Esophagus squamous epithelium (tissue), 5 donors: ENCODE measurements at places on chromosomes 6 and 20.

- no peak for DNase-seq
These were observed 21.8 kb downstream of the FAM209B start for GRCh38 chr20:56554869-56555268.

- DNase-seq, result no peak
These were observed 5.6 kb upstream of the ADGRF1 start for GRCh38 chr6:47047479-47048407.

- no peak for DNase-seq
These were observed 136.8 kb upstream of the RPS6KA2 start for GRCh38 chr6:166763606-166764472.

GRCh38 chr6:1858196-1858595, 248.5 kb downstream of the FOXC1 start:
- DNase-seq, result no peak

DNA sequence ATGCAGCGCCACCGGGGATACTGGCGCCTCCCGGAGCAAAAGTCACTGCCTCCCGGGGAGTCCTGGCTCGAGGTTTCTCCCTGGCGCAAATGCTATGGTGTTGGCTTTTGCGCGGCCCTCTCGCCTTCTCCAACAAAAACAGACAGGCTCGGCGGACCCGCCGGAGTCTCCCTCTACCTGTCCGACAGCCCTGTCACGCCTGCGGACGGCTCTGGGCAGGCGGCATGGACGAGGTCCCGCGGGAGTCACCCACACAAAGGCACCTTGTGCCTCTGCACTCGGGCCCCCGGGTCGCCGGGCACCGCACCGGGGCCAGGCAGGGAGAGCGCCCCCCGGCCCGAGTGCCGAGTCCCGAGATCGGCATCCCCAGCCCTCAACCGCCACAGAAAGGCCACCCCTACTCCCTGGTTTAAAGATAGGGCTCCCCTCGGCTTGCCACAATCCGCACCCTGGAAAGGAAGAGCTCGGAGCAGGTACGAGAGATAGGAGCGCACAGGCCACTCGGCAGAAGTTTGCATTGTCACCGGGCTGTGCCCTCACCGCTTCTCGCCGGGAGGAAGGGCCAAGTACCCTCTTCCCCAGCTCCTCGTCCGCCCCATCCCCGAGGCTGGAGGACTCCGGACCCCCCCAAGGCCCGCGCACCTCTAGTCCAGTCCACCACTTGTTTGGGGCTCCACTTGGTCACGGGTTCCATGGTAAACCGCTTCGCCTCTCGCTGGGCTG, 903 bp downstream of the CNKSR3 start:
- no peak for DNase-seq

- no peak for DNase-seq
These were observed 169.0 kb upstream of the MCHR2 start for GRCh38 chr6:100163035-100163434.

DNA sequence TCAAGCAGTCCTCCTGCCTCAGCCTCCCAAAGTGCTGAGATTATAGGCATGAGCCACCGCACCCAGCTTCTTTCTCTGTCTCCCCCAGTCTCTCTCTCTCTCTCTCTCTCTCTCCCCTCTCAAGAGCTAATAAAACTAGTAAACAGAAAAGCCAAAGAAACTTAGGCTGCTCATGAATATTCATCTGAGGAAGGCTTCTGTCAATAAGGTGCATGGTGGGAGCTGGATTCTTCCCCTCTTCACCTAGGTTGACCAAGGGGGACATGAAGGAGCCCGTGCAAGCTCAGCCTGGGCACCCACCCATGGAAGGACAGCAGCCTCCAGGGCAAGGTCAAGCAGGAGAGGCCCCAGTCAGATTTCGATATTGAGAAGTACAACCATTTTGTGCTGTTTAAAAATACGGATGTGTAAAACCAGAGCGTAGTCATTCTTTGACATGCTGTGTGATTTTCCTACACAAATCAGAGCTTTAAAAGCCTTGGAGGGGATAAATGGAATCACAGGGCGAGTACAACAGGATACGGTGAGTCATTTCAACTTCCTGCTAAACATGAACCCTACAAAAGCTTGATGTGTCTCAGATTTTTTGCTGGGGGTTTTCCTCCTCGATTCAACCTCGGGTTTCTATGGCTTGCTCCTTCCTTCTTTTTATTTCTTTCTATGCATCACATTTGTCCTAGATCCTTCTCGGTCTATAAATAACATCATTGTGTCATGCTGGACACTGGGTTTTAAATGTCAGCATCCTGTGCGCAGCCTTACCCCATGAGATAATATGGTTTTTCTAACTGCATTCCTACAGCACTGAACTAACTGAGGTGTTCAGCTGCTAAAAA, 368.9 kb upstream of the JARID2 start:
- DNase-seq, result no peak

DNA sequence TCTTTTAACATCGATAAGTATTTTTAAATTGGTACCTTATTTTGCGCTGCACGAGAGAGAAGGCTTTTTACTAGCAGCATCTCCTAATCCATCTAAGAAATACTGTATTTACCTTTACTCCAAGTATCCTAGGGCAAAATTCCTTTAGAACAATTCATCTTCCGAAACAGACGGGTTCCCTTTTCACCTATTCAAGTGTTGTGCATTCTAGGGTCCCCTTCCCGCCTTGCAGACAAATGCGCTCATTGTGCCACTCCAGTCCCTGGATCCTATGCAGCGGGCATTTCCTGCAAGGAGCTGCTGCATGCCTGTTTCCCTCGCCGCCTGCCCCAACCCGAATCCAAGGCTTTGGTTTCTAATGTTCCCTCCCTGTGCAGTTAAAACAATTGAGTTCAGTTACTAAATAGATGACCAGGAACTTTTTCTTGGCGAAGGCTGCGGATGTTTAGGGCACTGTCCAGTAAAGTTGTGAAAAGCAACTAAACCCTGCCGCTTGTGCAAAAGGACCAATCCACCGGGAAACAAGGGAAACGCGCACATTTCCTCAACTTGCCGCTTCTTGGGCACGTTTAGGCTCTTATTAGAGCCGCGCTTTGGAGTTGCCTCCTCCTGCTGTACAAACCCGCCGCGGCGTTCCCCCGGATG, 556 bp upstream of the SCAF8 start:
- no peak for DNase-seq

- no peak for DNase-seq
These were observed 5.9 kb upstream of the SLC13A3 start for GRCh38 chr20:46657137-46657536.

GRCh38 chr6:159602431-159603041, 90.5 kb downstream of the SOD2 start:
- no peak for DNase-seq

DNA sequence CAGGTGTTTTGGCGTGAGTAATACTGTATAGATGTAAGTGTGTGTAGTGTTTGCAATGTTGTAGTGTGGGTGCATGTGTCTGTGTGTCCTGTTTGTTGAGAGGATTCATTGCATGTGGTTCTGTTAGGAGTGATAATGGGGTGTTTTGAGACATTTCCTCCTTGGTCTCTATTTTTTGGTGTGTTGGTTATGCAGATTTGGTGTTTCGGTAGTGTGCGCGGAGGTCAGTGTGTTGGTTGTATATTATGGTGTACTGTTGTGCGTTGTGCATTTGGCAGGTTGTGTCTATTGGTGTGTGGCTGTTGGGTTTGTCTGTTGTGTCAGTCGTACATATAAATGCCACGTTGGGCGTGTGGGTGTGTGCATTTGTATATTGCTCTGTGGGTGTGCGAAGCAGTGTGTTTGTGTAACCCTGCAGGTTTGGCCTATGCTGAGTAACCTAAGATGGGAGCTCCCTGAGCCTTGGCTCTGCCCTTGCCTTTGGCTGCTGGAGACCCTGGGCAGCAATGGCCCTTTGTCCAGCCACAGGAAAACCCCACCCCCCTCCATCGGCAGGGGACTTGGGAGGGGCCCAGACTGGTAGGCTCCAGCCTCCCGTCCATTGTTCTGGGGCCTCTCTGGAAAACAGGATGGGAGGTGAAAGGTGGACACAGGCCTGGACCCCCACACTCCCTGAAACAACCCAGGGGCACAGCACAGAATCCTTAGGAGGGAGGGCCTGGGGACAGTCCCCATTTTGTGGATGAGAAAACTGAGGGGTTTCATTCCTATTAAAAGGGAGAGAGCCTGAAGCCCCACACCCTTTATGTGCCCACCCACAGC, 10.3 kb upstream of the ID1 start:
- DNase-seq, result no peak

DNA sequence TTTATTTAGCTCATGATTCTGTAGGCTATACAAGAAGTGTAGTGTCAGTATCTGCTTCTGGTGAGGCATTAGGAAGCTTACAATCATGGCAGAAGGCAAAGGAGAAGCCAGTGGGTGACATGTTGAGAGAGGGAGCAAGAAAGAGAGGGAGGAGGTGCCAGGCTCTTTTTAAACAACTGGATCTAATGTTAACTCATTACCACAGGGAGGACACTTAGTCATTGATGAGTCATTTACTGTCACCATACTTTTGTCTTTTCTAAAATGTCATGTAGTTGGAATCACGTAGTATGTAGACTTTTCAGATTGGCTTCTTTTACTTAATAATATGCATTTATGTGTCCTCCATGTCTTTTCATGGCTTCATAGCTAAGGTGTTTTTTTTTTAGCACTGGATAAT, 58.1 kb downstream of the NUS1 start:
- DNase-seq, result no peak

DNA sequence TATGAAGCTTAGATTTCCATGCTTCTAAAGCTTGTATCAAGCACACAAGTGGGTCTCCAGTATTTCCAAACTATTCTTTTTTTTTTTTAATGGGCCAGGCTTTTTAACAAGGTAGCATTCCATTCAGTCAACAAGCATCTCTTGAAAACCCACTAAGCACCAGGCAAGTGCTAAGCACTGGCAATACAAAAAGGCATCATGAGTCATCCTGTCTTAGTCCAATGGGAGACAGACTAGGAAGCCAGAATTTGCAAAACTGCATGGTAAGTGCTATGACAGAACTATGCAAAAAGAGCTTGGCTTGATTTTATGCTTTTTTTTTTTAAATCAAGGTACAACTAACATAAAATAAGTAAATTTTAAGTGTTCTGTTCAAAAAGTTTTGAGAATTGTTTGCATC, 109.3 kb upstream of the DST start:
- DNase-seq, result no peak

DNA sequence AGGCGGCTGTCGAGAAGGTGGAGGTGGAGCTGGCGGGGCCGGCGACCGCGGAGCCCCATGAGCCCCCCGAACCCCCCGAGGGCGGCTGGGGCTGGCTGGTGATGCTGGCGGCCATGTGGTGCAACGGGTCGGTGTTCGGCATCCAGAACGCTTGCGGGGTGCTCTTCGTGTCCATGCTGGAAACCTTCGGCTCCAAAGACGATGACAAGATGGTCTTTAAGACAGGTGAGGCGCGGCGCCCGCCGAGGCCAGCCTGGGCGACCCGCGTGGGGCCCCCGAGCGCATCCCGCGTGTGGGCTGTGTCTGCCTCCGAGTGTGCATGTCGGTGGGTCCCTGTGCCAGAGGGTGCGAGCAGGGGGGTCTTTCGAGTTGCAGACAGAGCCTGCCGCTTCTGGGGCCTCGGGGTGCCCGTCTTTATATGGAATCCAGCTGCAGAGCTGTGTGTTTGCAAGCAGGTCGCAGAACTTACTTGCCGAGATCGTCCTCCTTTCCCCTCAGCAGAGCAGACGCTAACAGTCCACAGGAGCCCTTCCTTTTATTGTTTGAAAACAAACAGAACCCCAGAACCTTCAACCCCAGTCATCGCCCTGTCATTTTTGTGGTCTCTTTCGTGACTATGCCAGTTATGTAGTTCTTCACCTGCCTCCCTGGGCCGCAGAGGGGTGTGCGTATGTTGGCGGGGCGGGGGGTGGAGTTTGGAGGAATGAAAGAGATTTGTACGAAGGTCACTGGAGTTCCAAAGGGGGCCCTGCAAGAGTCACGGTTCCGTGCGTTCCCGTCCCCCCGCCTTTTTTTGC, 766 bp downstream of the SLC16A10 start:
- no peak for DNase-seq

- no peak for DNase-seq
These were observed 28.6 kb upstream of the CDKN1A start for GRCh38 chr6:36649701-36650484.

DNA sequence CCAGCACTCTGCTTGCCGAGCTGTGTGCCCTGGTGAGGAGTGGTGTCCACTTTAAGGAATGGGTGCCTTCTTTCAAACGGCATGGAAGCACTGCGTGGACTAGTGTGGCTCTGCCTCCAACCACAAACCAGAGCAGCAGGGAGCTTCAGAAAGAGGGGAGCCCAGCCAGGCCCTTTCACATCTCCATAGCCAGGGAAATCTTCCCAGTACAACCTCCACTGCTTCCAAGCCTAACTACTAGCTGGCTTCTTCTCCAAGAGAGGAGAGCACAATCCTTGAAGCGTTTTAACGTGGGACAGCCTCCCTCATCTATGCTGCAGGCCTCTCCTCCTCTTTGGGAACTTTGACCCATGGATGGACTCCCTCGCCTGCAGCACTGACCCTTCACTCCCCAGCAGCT, 26.7 kb downstream of the TNXB start:
- DNase-seq, result no peak

DNA sequence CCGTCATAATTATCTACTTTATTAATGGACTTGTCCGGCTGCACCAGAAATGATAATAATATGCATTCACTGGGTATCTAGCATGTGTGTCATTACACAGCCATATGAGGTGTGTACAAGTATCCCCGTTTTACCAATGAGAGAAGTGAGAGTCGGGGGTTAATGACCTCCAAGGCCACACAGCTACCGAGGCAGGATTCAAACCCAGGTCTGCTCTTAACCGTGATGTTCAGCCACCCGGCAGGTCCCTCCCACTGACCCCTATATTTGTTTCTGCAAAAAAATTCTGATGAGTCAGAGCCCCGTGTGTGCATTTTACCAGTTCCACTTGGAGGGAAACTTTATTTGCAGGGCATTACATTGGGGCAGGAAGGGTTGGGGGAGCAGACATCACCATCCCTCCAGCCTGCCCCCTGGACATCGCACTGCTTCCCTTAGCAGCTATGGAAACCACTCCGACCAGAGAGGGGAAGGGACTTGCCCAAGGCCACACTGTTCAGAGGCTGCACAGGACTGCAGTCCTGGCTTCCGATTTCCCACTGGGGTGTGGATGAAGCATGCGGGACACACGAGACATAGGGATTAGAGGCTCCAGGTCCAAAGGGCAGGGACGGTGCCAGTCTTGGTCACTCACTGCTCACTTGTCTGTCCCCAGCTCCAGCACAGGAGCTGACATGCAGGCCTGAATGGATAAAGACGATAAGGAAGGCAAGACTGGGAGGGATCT, 10.1 kb upstream of the SRC start:
- DNase-seq, result no peak

DNA sequence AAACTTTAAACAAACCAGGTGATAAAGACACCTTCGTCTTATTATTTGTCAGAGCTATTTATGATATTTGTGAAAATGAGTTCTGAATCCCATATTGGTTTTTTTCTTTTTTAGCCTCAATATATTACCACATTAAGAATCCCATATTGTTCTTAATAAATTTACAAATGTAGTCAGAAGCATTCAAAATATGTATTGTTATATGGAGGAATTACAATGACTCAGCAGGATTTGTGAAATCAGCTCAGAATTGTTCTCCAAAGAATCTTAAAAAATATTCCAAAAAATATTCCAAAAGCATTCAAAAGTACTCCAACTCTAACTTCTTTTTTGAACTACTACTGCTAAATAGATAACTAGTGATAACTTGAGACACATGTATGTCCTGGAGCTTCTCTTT, 6.5 kb upstream of the ZNF343 start:
- no peak for DNase-seq
